Stimulated activated CD4-positive, alpha-beta T cell treated with anti-CD3 and anti-CD28 coated beads, Interleukin-2, amount 100 ng/mL, for 24 hours (primary cell): ENCODE measurements at places on chromosomes 7 and 10.

DNA sequence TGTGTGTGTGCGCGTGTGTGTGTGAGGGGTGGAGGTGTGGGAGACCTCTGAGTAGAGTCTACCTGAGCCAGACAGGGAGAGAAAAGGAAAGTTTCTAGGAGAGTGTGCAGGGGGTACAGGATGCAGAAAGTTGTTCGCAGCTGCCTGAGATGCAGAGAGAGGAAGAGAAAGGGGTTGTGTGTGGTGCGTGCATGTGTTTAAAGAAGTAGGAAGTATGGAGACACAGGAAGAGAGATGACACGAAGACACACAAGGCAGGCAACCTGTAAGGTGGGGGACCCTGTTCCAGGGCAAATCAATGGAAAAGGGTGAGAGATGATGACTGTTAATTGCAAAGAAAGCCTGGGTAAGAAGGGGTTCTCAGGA lies 52.2 kb downstream of the C10orf105 start:
- no peak for DNase-seq

GRCh38 chr7:132565885-132566284 lies 10.4 kb downstream of the PLXNA4 start:
- no peak for DNase-seq

DNA sequence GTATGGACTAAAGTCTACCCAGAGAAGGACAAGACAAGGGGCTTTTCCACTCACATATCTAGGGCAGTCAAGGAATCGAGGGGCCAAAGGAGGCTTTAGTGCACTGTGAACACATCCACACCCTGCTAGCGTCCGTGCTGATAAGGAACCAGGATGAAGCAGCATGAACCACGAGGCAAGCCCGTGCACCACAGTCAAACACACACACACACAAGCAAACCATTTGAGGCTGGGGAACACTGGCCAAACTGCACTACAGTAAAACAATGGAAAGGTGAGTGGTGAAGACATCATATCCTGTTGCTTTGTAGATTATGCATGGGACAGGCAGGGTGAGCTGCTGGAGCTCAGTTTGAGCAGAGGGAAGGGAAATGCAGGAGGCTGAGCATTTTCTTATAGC lies 177.4 kb upstream of the CDCA7L start:
- DNase-seq: no peak

DNA sequence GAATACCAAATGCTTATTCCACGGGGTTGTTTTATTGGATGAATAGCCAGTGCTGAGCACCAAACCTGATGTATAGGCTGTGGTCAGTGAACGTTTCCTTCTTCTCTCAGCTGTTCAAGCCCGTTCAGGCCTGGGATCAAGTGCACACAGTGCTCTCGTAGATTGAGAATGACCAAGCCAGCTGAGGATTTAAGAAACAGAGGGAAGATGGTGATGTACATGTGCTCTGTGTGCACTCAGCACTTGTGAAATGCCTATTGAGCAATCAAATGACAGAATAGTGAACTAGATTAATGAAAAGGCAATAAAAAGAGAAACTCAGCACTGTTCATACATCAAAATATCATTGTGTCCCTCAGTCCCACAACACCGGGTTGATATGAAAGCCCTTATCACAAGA lies 302.5 kb downstream of the BMPER start:
- DNase-seq: no peak

DNA sequence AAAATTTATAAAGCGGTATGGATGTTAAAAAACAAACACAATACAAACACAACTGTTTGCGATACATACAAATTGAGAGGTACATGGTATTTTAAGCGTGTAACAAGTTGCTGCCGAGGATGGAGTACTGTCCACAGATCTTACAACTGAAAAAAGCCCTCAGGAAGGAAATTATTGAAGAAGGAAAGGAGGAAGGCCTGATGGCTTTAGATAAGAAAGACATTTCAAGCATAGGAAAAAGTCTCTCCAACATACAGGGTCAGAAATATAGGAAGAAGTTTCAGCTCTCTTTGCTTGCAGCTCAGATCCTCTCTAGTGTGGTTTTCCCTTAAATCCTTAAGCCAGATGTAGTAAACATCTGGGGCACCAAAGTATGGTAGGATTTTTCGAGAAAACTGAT lies 25.0 kb downstream of the RBM28 start:
- DNase-seq: no peak

GRCh38 chr10:58897708-58898107 lies 278.7 kb upstream of the PHYHIPL start:
- DNase-seq: no peak

- DNase-seq: no peak
Measured at GRCh38 chr10:48845512-48845911, 94.1 kb downstream of the LRRC18 start.

- DNase-seq: no peak
Measured at GRCh38 chr10:21888959-21889358, 114.6 kb downstream of the DNAJC1 start.

- no peak for DNase-seq
Measured at GRCh38 chr10:124994573-124995473, 52.9 kb downstream of the ZRANB1 start.

GRCh38 chr10:99395750-99396445 lies 34.5 kb downstream of the GOT1 start:
- no peak for DNase-seq
